ENCODE measurements at places on chromosomes 13 and 19.

- DNase-seq: no peak
Observed at GRCh38 chr19:4379383-4380253, 20.7 kb downstream of the SH3GL1 start.

GRCh38 chr13:78875792-78876580 is 217.0 kb upstream of the OBI1 start:
- DNase-seq: peak; percentile 1

- no peak for DNase-seq
Observed at GRCh38 chr19:27752530-27753184, 1460.3 kb downstream of the UQCRFS1 start.

- no peak for DNase-seq
Observed at GRCh38 chr19:18385359-18385674, 641 bp upstream of the GDF15 start.

GRCh38 chr19:30326393-30326710 is 45.8 kb upstream of the ZNF536 start:
- DNase-seq: no peak

DNA sequence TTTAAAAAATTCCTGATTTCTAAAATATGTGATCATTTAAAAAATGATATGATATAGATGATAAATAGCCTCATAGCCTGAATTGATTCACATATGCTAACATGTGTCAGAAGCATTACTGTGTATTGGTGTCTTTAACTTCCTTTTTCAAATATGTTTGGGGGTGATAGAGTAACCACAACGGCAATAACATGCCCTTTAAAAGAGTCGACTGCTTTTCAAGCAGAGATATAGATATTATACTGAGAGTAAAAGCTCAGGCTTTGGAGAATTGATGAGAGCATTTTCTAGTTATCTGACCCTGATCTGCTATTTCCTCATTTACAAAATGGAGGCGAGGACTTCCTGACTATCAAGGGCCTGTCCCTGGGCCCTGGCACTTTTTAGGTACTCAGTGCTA is 260.5 kb downstream of the DCT start:
- no peak for DNase-seq

DNA sequence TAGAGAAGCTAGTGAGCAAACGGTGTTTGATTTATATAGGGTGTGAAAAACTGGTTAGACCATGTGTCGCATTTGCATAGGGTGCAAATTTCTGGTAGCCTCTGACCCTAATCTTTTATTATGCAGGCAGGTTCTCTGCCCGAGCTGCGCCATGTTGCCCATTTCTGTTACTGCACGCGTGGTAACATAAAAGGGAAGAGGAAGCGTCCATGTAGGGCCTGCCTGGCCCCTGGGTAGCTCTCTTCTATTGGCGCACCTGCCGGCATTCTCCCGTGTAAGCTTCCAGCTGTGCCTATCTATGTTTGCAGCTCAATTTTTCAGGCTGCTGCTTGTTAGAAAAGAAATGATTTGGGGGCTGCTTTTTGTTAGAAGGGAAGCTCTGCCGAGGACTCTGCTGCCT is 14.0 kb upstream of the CD70 start:
- DNase-seq: no peak

GRCh38 chr19:33532859-33533460 is 11.4 kb upstream of the PEPD start:
- DNase-seq: no peak

DNA sequence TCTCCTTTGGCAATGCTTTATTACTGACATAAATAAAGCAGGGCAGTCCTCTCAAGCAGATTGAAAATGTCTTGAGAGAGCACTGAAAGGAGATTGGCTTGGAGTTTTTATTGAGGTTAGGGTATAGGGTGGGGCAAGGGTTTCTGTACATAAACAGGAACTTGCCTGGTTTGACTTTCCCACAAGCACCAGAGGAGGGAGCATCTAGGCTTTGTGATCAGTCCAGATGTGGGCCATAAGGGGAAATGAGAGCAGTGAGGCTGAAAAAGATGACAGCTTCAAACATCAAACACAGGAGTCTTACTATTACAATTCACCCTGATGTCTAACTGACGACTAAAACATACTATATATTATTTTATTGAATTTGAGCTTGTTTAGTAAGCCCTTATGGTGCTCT is 260.9 kb downstream of the MTUS2 start:
- DNase-seq: no peak

DNA sequence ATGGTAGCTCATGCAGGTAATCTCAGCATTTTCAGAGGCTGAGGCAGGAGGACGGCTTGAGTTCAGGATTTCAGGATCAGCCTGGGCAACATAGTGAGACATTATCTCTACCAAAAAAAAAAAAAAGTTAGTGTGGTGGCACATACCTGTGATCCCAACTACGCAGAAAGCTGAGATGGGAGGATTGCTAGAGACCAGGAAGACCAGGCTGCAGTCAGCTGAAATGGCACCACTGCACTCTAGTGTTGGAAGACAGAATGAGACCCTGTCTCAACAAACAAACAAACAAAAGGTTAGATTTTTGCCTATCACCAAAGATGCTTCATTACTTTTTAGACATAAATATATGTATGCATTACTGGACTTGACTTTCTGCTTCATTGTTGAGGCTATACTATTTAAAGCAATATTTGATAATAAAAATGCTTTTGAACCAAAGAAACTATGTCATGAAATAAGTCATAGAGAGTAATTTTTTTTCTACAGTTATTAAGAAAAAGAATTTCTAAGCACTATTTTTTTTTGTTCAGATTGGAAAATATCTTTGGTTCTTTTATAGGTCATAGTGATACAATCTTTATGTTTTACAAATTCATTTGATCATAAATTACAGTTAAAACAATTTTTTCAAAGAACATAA is 1180.1 kb upstream of the ATXN8OS start:
- DNase-seq: no peak

GRCh38 chr19:19687090-19687489 is 18.5 kb downstream of the ZNF101 start:
- no peak for DNase-seq

- no peak for DNase-seq
Observed at GRCh38 chr13:33066329-33066728, 50.1 kb downstream of the KL start.

DNA sequence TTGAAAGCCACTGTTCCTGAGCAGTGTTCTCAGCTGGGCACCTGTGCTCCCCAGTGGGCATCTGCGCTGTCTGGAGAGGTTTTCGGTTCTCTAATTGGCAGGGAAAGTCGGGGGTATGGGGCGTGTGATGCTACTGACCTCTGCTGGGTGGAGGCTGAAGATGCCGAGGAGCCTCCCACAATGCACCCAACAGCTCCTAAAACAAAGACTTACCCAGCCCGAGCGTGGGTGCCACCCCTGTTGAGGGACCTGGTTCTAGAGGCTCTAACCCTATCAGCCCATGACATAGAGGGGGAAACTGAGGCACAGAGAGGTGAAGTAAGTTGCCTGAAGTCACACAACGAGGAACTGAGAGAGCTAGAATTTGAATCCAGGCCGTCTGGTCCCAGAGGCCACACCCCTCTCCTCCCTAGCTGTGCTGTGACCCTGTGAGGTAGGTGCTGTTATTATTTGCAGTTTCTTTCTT is 2.3 kb downstream of the SPACA4 start:
- peak; percentile 86 for DNase-seq

DNA sequence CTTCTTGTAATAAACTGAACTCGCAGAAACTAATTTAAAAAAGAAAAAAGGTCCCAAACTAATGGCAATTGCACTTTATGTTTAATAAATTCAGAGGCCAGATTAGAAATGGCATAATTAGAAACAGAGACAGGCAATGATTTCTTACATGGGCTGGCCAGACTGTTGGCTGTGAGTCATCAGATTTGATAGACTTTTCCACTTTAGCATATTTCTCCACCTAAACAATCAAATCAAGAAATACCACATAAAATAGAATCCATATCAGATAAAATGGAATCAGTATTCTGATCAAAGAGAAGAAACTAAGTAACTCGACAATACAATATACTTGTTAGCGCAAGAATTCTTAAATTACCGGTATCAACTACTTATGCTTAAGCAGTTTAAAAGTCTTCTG is 29.0 kb downstream of the EXOSC8 start:
- DNase-seq: no peak

DNA sequence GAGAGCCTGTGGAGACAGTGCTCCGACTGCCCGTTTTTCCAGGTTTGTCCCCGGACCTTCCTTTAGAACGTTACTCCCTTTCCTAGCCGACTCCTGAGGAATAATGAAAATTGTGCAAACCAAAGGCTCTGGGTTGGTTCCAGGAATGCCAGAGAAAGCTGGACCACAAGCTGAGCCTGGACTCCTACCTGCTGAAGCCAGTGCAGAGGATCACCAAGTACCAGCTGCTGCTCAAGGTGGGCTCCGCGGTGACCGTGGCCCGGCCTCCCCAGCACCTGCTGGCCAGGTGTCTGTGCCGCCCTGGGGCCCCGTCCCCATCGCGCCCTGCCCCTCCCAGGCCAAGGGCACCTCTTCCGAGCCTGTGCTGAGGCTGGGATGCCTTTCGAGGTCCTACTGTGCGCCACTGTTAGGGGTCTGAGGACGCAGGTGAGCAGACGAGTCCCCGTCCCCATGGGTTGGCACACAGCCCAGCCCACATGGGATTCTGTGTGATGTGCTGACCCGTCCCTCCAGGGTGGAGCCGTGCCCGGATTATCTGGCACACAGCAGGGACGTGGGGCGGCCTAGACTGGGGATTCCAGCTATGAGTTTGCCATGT is 20.5 kb upstream of the F7 start:
- DNase-seq: no peak

DNA sequence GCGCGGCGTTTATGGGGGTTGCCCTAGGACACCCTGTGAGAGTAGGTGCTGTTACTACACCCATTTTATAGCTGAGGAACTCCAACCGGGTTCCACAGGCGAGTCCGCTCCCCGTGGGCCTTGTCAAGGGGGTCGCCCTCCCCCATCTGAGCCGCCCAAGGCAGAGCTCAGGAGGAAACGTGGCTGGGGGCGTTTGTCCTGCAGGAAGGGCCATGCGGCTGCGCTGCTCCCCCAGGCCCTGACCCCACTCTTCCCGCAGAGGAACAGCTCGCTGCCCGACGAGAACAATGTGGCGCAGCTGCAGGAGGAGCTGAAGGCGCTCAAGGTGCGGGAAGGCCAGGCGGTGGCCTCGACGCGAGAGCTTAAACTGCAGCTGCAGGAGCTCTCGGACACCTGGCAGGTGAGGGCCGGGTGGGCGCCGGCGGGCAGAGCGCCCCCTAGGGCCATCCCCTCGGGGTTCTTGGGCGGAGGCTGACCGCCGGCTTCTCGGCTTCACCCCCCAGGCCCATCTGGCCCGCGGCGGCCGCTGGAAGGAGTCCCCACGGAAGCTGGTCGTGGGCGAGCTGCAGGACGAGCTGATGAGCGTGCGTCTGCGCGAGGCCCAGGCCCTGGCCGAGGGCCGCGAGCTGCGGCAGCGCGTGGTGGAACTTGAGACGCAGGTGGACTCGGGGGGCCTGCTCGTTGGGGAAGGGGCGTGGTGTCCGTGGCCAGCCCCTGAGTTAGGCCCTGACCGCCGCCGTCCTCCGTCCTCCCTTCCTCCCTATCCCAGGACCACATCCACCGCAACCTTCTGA is 12.4 kb downstream of the PRR36 start:
- no peak for DNase-seq

- no peak for DNase-seq
Observed at GRCh38 chr19:5268801-5269200, 71.8 kb downstream of the PTPRS start.

DNA sequence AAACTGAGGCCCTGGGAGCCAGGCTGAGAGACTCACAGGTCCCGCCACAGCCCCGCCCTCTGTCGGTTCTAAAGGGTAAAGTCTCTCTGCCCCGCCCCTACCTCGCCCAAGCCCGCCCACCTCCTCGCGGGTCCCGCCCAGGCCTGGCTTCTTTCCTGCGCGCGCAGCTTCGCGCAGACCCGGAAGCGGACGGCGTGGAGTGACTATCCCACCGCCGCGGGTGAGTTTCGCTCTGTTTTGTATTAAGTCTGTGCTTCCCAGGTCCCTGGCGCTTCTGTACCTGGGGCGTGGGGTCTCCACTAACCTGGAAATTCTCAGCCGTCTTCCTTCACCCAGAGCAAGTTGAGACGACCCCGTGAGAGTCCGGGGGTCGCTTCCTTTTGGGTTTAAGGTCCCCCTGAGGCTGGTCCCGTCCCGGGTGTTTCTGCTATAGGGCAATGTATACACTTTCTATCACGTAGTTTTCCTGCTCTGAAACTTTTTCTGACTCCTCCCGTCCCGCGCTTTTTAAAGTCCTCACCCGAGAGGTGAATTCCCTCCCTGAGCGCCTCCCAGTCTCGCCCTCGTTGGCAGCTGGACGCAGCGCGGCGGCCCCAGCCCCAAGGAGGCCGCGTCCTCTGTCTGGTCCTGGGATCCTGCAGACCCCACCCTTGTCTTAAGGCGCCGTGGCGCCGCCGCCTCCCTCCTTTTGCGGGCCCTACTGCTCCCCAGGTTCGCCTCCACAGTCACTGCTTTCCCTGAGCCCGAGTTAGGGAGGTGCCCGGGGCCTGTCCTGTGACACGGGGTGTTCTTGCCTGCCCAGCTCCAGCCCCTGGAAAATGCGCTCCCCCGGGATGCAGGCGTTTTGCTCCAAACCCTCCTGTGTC is at the start of gene ZNF765:
TSS of gene ZNF765 (plus strand) at position 176 of the 866 bp plus-strand sequence. CDS start 2,867 bp downstream, outside the sequence.
- peak; percentile 79 for DNase-seq

DNA sequence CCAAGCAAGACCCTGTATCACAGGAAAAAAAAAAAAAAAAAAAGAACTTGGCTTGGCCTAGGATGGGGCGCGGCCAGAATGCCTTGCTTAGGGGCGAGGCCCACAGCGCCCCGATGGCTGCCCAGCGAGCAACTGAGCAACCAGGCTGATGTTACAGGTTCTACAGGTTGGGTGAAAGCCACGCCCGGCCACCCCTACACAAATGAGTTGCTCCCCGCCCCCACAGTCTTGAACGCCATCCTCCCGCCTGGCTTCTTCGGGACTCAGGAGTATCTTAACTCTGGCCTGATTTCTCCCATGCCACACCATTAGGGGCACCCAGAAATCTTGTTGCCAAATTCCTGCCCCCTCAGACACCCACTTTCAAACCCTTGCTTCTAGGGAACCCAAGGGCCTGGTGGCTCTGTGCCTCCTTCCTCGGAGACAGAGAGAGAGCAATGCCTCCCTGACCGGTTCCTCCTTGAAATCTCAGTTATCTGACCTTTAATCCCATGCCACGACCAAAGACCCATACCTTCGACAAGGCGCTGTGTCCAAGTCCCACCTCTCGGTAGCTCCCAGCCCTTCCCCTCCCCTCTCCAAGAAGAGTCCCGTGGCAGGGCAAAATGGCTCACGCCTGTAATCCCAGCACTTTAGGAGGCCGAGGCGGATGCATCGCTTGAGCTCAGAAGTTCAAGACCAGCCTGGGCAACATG is 1.1 kb upstream of the CBLC start:
- DNase-seq: no peak

DNA sequence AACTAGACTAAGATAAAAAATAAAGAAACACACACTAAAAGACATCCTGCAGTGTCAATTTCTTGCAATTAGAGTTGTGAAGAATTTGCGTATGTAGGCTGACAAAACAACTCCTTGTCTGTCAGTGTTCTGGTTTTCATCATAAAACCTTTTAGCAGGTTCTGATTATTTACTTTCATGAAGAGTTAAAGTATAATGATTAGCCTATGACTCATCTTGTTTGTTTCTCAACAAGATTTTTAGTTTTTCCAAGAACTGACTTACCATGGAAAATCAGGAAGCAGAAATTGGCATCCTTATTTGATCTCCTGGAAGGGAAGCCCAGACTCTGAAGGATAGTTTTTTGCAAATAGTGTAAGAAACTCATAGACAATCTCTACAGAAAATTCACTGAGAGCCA is 848.7 kb upstream of the PCDH9 start:
- DNase-seq: no peak
